ENCODE measurements at places on chromosomes 11 and 22. TPM values are rescaled to one million over a fixed set of nuclear protein-coding genes. Genes with fewer than 3 reads are reported as not detected.

DNA sequence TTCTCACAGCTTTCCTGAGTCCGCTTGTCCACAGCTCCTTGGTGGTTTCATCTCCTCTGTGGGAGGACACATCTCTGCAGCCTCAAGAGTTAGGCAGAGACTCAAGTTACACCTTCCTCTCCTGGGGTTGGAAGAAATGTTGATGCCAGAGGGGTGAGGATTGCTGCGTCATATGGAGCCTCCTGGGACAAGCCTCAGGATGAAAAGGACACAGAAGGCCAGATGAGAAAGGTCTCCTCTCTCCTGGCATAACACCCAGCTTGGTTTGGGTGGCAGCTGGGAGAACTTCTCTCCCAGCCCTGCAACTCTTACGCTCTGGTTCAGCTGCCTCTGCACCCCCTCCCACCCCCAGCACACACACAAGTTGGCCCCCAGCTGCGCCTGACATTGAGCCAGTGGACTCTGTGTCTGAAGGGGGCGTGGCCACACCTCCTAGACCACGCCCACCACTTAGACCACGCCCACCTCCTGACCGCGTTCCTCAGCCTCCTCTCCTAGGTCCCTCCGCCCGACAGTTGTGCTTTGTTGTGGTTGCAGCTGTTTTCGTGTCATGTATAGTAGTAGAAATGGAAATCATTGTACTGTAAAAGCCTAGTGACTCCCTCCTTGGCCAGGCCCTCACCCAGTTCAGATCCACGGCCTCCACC is 11.7 kb downstream of the RASD2 start:
- DNase-seq = peak; percentile 82

- no peak for DNase-seq
Observed at GRCh38 chr22:20965104-20965887, 1.8 kb upstream of the AIFM3 start.

Gene TRPM5
- 8.1 TPM for total RNA-seq

GRCh38 chr22:37926771-37927636 is 20.9 kb downstream of the MICALL1 start:
- no peak for DNase-seq

- no peak for DNase-seq
Observed at GRCh38 chr11:32561835-32562234, 21.8 kb upstream of the EIF3M start.

DNA sequence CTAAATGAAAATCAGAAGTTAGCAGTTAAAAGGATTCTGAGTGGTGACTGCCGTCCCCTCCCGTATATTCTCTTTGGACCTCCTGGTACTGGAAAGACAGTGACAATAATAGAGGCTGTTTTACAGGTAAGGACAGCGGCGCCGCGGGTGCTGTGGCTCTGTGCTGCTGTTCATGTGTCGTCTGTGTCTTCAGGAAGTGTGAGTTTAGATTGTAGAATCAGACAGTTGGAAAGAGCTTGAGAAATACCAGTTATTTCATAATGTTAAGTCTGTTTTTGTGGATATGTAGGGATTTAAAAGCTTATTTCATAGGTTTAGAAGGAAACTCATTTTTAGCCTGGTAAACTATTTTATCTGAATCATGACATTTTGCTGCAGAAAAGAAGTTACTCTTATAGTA is 27.4 kb upstream of the PANX2 start:
- no peak for DNase-seq

Gene P4HA3
- not detected for total RNA-seq

Gene LYVE1
- total RNA-seq = 26.1 TPM

DNA sequence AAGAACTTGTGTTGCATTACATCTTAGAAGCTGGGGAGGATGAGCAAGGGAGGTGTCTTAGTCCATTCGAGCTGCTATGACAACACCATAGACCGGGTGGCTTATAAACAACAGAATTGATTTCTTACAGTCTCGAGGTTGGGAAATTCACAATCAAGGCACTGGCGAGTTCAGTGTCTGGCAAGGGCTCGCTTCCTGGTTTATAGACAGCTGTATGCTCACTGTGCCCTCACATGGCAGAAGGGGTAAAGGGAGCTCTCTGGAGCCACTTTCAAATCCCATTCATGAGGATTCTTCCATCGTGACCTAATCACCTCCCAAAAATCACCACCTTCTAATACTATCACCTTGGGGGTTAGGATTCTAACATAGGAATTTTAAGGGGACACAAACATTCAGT is 150.0 kb upstream of the NECTIN1 start:
- no peak for DNase-seq
